Spinal cord (tissue), 10 donors: ENCODE measurements at places on chromosomes 7 and 10.

- DNase-seq: no peak
Observed at GRCh38 chr7:36796850-36797536, 72.7 kb upstream of the AOAH start.

GRCh38 chr7:148118371-148118770, 472.2 kb upstream of the C7orf33 start:
- DNase-seq: no peak

DNA sequence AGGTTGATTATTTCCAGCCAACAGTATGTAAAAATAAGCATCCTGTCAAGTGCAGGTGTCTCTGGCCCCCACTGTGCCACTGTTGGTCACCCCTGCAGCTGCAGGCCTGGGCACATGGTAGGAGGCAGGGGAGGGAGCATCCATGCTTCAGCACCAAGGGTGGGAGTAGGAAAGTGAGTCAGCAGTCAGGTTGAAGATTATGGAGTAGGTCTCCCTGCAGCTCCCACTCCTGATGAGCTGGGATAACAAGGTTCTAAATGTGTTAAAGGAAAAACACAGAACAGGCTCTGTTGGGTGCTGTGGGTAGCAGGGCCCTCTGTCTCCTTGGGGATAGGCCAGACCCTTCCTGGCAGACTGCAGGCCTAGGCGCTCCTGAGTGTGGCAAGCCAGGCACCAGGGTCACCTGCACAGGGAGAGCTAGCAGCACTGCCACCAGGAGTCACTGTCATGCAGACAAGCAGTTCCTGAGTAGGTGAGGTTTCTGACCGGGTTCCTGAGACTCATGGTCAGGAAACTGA, 59.3 kb downstream of the NUDCD3 start:
- DNase-seq: no peak

GRCh38 chr10:132915411-132915810, 27.0 kb downstream of the CFAP46 start:
- DNase-seq: no peak

DNA sequence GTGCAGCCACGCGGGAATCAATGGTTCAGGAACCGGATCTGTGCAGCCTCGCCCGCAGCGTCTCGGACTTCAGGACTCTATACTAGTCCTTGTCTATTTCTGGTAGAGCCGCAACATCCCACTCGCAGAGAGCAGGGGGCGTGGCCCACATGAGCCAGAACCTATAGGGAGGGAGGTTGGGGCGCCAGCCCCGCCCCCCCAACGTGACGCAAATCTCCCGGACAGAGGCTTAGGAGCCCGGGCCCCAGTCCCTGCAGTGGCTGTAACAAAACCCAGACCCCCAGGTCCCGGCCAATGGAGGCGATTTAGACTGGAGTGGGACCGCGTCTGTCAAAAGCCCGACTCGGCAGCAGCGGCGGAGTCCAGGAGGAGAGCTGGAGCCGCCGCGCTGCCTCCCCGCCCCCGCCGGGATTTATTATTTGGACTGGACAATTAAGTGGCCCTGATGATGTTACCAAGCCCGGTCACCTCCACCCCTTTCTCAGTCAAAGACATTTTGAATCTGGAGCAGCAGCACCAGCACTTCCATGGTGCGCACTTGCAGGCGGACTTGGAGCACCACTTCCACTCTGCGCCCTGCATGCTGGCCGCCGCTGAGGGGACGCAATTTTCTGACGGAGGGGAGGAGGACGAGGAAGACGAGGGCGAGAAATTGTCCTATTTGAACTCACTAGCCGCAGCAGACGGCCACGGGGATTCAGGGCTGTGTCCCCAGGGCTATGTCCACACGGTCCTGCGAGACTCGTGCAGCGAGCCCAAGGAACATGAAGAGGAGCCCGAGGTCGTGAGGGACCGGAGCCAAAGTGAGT, at the start of gene NKX2-3:
Gene NKX2-3 (plus strand): TSS at position 256 of the 809 bp plus-strand sequence. CDS start 190 bp downstream, at position 446.
- DNase-seq: no peak

DNA sequence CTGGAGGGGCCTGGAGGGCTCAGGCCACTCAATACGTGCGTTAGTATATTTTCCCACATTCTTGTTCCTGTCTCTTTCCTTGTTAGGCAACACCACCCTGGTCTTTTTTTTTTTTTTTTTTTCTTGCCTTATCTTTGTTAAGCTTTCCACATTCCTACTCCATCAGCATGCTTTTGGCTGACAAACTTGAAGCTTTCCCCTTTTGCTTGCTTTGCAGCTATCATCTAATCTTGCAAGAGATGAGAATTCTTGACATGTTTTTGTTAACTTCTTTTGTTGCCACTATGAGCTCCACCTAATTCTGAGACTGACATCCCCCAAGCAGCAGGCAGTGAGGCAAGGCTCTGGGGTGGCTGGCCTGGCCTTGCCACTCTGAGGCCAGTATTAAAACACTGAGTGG, 52.5 kb upstream of the NRP1 start:
- DNase-seq: no peak

- DNase-seq: no peak
Observed at GRCh38 chr10:43263551-43264343, 3.1 kb downstream of the RASGEF1A start.
